Neural progenitor cell (in vitro differentiated cells): ENCODE measurements at places on chromosomes 6 and 20.
A peak's percentile ranks its signal among the peaks of the same experiment; 100 is the strongest.

DNA sequence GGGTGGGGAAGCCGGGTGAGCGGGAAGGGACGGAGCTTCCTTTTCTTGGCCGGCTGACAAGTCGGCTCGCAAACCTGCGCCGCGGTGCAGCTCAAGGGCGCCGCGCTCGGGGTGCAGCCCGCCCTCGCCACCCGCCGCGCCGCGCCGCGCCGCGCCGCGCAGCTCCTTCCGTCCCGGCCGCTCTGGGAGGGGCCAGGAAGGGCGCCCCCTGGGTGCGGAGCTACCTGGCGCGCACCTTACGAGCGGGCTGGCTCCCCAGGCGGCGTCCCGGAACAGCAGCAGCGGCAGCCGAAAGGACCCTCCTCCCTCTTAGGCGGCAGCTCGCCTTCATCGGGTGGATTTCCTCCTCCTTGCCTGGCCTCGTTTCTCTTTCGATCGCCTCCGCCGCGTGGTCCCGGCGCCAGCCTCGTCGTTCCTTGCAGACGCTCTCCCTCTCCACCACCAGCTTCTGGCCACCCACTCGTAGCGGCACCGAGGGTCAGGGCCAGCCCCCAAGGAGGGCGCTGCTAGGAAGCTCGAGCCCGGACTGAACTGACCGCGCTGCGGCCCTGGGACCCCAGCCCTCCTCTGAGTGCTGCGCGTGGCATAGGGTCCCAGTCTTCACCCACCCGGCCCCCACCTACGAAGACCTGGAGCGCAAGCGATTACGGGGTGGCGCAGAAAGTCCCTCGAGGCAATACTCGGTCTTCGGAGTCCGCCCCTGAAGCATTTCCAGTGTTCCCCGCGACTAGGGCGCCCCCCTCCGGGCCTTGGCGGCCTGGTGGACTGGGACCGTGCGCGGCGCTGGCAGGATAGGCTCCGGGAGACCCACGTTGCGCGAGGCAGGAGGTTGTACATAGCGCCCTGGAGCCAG lies at the start of gene MAP3K5:
MAP3K5 (minus strand) TSS at position 68 of the 853 bp plus-strand sequence. CDS start 320 bp downstream, outside the sequence.
- DNase-seq = peak; percentile 85

DNA sequence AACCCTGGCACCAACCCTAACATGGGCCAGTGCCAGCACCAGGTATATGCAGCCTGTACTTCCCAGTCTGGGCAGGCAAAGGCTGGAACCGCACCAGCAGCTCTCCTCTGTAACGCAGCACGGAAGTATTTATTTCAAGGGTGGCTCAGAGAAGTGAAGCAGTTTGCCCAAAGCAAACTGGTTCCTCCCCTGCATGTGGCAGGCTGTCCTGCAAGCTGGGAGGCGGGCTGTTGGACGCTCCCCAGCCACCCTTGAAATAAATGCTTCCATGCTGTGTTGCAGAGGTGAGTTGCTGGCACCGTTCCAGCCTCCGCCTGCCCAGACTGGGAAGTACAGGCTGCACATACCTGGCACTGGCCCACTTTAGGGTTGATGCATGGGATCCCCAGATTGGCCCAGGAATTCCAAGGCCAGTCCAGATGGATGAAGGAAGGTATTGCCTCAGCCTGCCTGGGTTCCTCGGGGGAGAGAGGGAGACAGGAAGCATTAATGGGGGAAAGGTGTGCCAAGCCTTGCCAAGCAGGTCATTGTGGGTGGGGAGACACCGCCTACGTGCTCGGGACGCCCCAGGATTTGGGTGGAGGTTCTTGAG lies 49.8 kb downstream of the PPARD start:
- no peak for DNase-seq

GRCh38 chr6:3789018-3789895 lies 37.7 kb upstream of the PXDC1 start:
- no peak for DNase-seq

- DNase-seq = no peak
Measured at GRCh38 chr6:153192943-153193885, 62.1 kb upstream of the RGS17 start.

GRCh38 chr20:54221353-54221752 lies 13.5 kb downstream of the PFDN4 start:
- DNase-seq = no peak

- DNase-seq = no peak
Measured at GRCh38 chr20:18988701-18989100, 175.1 kb downstream of the SCP2D1 start.

GRCh38 chr6:161029195-161029809 lies 37.7 kb downstream of the MAP3K4 start:
- DNase-seq = no peak

- no peak for DNase-seq
Measured at GRCh38 chr6:53517021-53517420, 27.9 kb downstream of the GCLC start.

DNA sequence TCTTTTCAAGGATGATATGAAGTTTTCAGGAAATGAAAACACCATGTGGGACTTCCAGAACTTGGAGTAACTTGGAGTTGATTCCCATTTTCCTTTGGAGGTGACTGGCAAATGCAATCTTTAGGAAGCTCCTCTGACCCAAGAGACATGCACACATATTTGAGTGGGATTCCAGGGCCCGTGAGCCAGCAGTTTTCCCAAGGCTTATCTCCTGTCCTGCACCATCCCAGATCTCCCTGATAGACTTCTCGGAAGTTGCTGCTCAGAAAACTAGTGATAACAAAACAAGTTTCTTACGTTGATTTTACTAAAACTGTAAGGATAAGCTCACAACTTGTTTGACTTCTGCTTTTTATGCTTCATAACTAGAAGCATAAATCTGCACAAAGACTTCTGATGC lies 25.6 kb downstream of the SLC35F1 start:
- DNase-seq = no peak

DNA sequence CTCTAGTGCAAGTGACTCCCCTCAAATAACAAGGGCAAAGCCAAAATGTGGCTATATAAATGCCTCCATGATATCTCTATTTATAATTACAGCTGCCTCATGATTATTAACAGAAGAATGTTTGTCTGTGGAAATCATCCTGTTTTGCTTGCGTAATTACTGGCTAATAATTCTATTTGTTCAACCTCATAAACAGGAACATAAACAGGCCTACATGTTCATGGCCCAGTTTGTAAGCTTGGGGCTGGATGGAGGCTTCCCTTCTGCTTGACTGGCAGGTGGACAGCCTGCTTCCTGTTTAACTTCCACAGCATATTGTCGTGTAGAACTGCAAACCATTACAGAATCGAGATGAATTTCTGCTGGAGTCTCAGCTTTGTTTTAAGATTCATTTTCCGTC lies 766.0 kb upstream of the MAP3K7 start:
- DNase-seq = no peak

DNA sequence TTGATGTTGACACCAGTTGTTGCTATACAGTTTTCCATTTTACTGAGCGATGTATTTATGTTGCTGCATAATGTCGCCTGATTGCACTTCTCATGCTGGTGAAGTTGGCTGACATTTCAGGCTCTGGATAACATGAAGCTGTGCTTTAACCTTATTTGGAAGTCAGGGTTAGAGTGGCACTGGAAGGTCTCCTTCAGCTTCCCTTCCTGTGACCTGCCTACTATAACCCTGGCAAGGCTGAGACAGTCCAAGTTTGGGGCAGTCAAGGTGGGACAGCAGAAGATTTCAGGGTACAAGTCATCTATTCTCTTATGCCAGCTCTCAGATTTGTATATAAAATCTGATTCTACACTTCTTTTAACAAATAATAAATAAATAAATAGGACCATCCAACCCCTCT lies 127.6 kb downstream of the AIG1 start:
- DNase-seq = no peak

GRCh38 chr6:155248008-155249001 lies 15.5 kb upstream of the CLDN20 start:
- peak; percentile 74 for DNase-seq

DNA sequence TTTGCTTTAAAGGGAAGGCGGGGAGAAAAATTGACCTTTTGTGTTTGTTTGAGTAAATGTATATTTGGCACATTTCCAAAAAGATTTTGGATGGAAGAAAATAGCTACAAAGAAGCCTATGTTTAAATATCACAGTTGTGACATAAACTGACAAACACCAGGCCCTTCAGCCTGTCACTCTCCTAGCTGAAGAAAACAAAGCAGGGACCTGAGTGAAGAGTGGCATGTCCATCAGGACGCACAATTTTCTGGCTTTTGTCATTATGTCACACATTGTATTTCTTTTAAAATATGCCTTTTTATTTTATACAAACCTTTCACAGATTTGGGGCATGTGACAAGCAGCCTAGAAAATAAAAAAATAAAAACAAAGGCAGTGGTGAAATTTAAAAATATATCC lies 241.2 kb downstream of the OGFRL1 start:
- no peak for DNase-seq

DNA sequence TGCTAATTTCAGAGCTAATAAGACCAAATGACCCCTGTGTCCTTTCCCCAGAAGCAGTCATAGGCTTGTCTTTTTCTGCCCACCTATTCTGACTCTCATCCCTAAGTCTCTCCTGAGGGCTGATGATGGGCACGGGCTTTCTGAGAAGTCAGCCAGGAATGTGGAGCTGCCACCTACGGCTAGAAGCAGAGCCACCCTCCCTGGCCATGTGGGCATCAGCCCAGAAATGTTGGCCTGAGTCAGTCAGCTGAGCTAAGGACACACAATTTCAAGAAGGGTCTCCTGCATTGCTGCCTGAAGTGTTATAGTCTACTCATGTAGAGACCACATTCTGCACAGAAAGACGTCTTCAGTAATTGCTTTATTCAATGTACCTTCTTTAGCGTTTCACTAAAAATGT lies 17.1 kb downstream of the MYLIP start:
- no peak for DNase-seq

DNA sequence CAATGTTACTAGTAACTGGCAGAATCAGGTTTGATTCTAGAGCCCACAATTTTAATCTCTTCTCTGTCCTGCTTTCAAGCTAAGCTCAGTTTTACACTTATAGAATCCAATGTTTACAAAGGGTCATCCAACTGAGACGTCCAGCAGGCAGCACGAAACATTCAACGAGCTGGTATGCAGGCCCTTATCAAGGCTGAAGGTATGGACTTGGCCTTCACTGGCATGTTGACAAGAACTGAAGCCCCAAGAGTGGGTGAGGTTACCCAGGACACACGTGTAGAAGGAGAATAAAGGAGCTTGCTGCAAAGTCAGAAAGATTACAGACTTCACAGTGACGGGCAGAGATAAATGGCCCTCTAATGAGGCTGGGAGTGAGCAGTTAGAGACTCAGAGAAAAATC lies 187.4 kb downstream of the KIF16B start:
- DNase-seq = no peak

DNA sequence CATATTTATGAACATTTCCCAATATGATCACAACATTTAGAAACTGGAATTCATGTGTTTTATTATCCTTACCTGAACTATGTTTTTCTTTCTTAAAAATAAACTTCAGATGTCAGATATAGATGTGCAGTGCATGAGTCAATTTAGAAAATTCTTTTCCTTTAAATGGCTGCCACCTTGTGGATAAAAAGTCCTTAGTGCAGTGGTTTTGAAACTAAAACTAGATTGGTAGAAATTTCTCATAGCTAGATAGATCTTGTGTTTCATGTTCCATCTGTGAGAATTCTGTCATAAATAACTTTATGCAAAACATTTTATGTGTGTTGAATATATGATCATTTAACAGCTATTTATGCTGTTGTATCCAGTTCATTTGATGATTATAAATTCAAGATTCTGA lies 134.9 kb downstream of the KLHL32 start:
- DNase-seq = peak; percentile 30

DNA sequence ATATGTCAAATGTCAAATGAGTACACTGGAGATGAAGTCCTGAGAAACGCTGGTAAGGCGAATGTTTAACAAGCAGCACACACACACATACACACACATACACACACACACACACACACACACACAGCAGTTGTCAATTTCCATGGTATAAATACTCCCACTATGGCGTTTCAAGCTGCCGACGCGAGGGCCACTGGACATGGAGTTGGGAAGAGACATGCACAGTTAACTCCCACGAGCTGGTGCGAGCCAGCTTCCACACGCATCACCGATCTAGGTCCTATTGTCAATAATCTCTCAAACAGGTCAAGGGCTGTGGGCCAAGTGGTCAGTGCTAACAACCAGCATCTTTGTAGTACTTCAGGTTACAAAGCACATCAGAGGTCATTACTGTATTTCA lies 58.9 kb downstream of the TRERF1 start:
- DNase-seq = no peak

DNA sequence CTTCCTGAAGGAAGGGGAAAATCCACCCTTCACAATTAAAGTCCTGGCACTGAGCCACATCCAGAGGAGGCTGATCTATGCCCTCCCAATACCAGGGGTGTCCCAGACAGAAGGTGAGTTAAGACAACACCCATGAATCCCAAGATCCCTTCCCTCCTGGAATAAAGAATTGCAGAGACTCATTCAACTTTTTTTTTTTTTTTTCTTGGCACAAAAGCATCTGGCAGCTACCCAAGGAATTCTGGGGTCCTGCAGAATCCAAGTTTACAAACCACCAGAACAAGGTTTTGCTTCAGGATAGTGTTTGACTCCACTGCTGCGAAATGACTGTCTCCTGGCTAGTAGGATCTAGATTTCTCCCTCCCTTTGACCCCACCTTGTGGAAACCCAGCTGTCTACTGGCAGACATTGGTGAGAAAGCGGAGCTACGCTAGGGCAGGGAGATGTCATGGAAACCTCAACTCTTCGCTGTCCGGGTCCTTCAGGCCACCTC lies 37.4 kb downstream of the JAG1 start:
- DNase-seq = no peak

- no peak for DNase-seq
Measured at GRCh38 chr6:135537741-135538301, 40.3 kb upstream of the AHI1 start.

DNA sequence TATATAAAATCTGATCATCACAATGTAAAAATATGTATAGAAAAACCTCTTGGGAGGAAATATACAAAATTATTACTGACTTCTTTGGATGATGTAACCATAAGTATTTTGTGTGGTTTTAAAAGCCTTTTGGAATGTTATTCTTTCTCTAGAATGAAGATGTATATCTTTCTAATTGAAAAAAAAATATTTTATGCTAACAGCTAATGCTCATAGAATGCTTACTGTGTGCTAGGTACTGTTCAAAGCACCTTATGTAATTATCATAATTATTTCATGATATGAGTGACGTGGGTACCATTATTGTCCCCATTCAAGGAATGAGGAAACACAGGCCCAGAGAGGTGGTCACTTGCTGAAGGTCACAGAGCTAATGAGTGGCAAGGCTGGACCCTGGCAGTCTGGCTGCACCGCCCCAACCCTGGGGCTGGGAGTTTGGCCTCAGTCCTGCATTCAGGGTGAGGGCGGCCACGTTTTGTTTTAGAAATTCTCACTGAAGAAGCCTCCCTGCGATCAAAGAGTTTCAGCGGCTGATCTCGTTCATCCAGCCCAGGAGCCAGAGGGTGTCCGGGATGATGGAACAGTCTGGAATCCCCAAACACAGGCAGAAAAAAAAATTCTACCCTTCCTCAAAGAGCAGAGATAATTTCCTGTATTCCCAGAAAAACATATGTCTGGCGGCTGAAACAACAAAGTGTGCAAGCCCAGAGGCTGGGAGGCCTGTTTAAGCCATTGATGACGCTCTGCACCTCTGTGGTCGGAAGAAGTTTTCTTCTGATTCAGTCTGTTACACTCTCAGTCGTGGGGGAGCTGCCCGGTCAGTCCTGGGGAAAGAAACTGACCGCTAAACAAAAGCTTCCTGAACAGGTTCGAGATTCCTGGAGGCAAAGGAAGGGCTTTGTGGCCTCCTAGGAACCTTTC lies 37.3 kb downstream of the TFEB start:
- DNase-seq = peak; percentile 27

- DNase-seq = no peak
Measured at GRCh38 chr6:166615059-166615770, 11.8 kb downstream of the RPS6KA2 start.
